Activated CD4-positive, alpha-beta T cell treated with anti-CD3 and anti-CD28 coated beads, Interleukin-2, amount 50 U/mL, for 24 hours (primary cell): ENCODE measurements at places on chromosomes 6 and 20.

- no peak for DNase-seq
Observed at GRCh38 chr6:68709882-68710281, 74.8 kb downstream of the ADGRB3 start.

GRCh38 chr20:35286077-35286898 is 1.7 kb upstream of the EIF6 start:
- DNase-seq: no peak

DNA sequence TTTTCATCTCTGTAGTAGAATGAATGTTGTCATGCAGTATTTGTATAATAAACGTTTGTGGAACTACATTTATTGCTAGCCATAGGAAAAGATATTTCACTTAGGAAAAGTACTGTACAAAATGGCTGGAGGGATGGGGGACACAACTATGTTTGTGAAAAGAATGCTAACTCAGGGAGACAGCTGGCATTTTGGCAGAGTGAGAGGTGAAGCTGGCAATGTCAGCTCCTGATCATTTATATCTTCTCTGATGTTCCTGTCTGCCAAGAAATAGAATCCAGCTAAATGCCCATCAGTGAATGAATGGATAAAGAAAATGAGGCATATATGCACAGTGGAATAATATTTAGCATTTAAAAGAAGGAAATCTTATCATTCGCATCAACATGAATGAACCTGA is 313.0 kb upstream of the IRAK1BP1 start:
- no peak for DNase-seq

- no peak for DNase-seq
Observed at GRCh38 chr20:58084566-58084965, 143.9 kb downstream of the ANKRD60 start.

DNA sequence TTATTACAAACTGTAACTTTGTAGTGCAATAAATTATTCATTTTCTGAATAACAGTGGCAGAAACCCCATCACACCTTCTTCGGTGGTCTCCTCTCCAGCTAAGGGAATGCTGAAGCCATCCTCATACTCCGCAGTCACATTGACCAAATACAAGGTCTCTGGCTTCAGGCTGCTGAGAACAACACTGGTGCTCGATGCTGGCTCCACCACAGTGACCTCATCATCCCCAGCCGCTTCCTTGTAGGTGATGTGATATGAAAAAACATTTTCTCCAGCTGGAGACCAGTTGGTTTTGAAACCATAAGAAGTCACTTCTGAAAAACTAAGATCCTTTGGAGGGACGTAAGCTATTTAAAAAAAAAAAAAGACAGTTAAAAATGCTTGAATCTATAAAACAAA is 25.0 kb downstream of the COL12A1 start:
- no peak for DNase-seq

DNA sequence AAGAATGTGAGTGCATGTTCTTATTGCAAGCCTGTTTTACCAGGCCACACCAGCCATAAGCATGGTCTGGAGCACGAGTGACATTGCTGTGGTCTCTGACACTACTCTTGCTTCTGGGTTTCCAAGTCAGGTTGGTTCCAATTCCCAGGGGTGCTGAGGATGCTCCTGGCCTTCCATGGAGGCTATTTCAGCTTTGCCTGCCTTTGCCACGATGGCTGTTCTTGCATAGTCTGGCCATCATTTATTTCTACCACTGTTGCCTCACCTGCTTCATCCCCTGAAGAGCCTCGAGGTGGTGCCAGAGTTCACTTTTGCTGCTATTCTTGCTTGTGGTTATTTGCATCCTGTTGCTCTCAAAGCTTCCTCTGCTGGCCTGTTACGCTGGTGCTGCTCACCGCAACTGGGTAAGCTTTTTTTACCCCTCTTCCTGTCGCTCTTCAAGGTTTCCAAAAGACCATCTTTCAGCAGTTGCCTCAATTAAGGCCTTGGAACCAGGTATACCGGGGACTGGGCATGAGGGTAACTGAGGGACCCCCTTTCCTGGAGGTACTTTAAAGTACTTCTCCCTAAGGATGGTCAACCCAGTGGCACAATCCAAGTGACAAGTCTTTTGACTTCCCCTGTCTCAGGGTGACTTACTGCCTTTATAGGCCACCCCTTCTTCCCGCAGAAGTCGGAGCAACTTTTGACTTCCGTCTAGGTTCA is 64.5 kb downstream of the AKAP7 start:
- DNase-seq: peak; percentile 37

DNA sequence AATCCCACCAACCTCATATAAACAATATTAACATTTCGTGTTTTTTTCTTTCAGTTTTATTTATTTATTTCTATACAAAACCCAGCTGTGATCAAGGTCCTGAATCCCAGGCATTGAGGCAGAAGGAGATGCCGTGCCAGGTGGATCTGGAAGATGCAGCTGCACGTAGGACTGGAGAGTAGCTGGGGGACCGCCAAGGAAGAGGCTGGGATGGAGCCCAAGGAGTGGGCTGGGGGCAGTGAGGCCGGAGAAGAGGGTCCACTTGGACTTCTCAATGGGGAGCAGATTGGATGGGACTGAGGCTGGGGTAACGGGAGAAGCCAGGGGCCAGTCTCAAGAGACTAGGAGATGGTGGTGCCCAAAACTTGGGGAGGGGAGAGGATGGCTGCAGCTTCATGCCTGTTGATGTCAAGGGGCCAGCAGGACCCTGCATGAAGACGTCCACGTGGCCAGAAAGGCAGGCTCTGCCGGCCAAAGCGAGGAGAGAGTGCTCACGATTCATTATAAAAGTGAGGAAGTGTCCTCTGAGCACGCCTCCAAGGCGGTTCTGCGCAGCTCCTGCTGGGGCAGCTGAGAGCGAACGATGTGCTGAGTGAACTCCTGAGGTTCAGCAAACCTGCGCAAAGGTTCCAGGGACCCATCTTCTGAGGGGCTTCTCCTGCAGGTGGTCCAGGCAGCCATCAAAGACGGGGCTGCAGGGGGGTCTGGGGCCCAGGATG is 110.3 kb downstream of the BMP7 start:
- no peak for DNase-seq

DNA sequence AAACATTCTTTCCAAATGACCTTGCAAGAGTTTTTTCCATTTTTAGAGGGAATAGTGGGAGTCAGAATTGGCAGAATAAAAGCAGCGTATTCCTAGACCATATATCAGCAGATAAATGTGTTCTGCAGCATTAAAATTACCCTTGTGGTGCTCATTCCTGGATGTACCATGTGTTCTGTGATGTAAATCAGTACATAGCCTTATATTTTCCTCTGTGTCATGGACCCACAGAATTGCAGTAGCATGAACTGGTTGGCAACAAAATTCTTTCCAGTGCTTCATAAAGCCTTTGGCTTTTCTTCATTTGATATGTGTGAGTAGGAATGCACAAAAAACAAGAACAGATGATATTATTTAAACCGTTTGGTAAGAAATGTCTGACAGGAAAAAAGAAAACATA is 32.5 kb downstream of the ANKEF1 start:
- no peak for DNase-seq

GRCh38 chr6:32113386-32114352 is 4.5 kb upstream of the TNXB start:
- no peak for DNase-seq

GRCh38 chr6:3482869-3483268 is 26.0 kb upstream of the SLC22A23 start:
- DNase-seq: no peak

DNA sequence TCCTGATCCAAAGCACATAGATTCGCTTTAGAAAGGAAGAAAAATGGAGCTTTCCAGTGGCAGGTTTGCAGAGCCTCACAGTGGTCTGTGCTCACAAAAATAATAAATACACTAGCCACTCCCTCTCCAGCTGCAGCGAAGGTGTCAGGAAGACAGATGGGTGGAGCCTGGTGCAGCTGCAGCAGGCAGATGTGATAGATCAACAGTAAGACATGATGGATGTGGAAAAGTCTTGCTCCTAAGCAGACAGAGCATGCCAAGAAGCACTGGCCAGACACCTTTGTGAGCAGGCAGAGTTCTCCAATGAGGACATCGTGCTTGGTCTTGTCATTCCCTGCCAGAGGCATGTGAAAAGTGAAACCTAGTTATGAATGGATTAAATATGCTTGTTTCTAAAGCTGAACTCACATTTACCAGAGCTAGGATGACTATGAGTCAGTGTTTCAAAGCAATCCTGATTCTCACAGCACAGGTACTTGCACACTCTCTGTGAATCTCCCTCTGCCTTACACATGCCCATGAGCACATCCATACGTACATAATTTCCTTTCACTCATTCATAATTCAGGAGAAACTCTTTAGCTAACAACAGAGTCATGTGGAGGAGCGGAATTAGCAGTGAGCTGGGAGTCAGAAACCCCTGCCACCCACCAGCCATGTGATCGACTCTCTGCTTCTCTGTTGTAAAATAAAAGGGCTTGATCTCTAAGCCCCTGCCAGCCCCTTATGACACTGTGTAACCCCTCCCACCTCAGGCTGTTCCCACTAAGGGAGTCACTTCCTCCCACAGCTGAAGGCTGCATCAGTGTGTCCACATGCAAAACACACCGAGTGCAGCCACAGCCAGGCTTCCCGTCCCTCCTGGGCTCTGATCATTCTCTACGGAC is 111.2 kb downstream of the SCML4 start:
- no peak for DNase-seq

DNA sequence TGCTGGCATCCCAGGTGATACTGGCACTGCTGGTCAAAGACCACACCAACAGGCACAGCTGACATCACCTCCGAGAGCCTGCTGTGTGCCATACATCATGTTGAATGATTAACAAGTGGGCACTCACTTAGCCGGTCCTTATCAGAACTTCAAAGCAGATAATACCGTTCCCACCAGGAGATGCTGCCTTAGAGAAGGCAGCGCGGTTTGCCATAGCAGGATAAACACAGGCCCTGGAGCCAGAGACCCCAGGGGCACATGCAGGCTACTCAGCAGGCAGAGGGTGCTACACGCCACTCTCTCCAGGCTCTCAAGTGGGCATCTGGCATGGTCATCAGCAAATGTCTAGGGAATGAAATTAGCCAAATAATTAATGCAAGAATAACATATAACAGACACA is 86.5 kb upstream of the CST7 start:
- DNase-seq: no peak
